ENCODE measurements at places on chromosomes 2 and 18.

DNA sequence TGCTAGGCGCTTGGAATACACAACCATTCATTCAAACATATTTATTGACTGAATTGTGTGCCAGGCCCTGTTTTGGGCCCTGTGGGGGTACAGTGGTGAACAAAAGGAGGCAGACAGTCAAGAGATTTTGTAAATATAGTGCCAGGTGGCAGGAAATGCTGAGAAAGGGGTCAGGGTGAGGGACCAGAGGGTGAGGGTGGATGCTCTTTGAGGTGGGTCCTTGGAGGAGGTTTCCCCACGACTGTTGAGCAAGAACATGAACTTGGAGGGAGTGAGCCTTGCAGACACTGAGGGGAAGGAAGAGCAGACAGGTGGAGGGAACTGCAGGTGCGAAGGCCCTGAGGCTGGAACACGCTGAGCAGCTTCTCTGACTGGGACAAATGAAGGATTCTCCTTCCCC is 40.7 kb downstream of the ODC1 start:
- DNase-seq = no peak

DNA sequence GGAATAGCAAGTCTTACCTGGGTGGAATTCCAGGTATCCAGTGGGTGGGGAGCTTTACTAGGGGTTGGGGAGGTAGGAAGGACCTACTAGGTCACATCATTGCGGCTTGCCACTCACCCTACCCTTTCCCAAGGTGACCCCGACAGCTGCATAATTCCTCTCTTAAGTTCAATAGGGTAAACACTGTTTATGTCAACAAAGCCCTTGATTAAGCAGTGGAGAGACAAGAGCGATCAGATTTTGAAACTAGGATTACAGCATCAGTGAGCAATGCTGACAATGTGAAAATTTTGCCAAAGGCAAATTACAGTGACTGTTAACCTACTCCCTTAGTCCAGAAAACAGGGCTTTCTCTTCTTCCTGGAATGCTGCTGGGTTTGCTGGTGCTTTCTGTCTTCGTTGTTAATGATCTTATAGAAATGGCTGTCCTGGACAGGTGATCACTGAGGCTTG is 14.5 kb downstream of the SLC19A3 start:
- peak; percentile 33 for DNase-seq

DNA sequence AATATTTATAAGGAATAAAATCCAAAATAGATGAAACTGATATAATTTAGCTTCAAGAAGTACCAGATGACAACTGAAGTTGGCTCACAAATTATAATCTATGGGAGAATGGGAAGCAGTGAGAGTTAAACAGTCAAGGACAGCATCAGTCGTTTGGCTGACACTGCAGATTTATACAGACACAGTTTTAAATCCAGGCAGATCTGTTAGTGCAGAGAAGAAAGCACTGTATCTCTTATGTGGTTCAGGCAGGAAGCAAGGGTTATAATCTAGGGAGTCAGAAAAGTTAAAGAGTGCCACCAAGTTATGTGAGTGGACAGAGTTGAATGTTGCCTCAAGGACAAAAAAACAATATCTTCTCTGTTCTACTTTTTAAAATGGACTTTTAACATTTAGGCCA is 880.2 kb downstream of the TSN start:
- no peak for DNase-seq

GRCh38 chr2:42089340-42089925 is 41.6 kb downstream of the PKDCC start:
- peak; percentile 45 for DNase-seq

DNA sequence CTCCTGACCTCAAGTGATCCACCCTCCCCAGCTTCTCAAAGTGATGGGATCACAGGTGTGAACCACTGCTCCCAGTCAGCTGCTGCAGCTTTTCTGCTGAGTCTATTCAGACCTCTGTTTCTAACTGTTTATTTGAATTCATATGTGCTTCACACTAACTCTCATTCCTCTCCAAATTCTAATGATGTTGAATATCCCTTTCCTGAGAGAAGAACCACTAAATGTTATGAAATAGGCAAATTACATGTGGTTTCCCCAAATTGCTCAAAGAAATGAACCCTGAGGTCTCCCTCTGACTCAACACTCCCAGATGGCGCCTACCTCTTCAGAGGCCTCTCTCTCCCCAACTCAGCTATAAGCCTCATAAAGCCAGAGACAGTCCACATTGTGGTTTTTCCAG is 98.6 kb downstream of the IRS1 start:
- no peak for DNase-seq

DNA sequence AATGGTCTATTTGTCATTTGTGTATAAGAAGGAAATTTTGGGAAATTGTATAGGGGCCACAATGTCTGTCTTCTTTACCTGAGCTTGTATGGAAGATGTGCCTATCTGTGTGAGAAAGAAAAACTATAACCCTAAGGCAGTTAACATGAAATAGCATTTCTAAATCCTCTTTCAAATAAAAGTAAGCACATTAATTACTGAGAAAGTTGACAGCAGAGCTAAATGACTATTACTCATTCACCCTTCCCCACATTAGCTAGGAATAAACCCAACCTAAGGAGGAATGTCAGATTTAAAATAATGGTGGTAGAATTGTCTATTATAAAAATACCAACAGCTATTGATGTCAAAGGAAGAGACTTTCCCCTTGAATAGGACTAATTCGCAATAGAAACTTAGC is 56.2 kb downstream of the SLC38A11 start:
- DNase-seq = no peak

- DNase-seq = no peak
Observed at GRCh38 chr18:75252136-75252535, 41.5 kb downstream of the TSHZ1 start.

DNA sequence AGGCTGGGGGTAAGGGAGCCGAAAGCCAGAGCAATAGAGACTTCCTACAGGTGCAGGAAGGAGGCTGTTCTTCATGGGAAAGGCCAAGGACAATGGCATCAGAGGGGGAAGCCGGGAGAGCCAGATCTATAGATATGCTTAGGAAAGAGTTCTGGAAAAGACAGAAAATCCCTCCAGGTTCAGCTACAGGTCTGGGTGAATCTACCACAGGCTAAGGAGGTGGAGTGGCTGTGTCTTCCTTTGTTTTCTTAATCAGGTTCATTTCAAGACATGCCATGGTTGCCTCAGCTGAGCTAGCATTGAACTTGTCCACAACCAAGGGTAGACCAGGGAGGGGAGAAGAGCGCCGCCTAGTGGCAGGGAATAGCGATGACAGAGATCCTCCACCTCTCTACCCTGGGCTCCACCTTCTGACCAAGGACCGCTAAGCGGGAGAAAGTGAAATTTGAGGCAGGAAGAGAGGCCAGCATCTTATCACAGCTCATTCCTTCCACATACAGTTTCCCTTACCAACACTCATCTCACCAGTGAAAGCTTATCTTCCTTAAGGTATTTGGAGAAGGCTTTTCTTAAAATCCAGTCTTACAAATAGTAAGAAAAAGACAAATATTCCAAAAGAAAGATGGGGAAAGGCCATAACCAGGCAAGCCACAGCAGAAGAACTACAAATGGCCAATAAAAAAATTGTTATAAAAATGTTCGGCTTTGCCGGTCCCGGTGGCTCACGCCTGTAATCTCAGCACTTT is 74.2 kb downstream of the VIT start:
- peak; percentile 43 for DNase-seq

GRCh38 chr2:187150670-187151069 is 297.4 kb downstream of the CALCRL start:
- DNase-seq = no peak

DNA sequence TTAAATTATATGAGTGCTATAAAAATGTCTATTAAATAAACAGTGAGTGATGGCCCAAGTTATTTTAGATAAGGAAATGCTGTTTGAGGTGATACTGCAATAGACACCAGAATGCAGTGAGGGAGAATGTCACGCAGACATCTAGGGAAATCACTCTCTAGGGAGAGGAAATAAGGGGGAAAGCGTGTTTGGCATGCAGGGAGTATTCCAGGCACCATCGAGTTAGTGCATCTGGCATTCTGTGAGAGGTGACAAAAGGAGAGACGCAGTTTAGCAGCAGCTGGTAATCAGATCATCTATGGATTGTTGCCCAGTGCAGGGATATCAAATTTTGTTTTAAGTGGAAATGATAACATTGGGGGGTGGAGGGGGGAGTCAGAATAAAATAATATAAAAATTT is 175.4 kb upstream of the NETO1 start:
- DNase-seq = no peak

GRCh38 chr2:125553768-125554167 is 1102.2 kb upstream of the GYPC start:
- DNase-seq = no peak

GRCh38 chr2:99597616-99598015 is 107.8 kb upstream of the REV1 start:
- no peak for DNase-seq

GRCh38 chr2:222311978-222312738 is 13.4 kb upstream of the PAX3 start:
- no peak for DNase-seq

GRCh38 chr2:88082781-88083180 is 15.2 kb downstream of the SMYD1 start:
- no peak for DNase-seq

DNA sequence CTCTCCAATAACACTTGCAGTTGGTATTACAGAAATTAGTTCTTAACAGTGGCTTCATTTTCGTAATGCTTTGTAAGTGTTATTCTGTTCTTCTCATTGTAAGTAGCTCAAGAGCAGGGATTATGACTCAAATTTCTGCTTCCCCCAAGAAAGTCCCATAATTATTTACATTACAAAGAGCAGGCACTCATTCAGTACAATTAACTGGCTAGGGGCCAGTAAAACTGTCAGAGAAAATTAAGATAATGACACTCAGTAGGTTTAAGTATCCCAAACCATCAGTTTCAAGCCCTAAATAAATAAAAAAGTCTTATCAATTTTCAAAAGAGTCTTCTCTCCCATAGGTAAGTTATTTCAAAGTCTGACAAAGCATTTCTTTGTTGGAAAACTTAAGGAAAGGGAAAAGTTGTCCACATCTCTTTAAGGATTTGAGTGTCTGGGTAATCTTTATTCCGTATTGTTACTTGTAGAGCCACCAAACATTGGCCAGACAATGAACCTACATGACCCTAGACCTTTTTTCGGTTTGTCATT is 137.1 kb downstream of the ARHGAP28 start:
- DNase-seq = no peak

GRCh38 chr18:27411013-27411412 is 225.9 kb upstream of the CHST9 start:
- DNase-seq = no peak

DNA sequence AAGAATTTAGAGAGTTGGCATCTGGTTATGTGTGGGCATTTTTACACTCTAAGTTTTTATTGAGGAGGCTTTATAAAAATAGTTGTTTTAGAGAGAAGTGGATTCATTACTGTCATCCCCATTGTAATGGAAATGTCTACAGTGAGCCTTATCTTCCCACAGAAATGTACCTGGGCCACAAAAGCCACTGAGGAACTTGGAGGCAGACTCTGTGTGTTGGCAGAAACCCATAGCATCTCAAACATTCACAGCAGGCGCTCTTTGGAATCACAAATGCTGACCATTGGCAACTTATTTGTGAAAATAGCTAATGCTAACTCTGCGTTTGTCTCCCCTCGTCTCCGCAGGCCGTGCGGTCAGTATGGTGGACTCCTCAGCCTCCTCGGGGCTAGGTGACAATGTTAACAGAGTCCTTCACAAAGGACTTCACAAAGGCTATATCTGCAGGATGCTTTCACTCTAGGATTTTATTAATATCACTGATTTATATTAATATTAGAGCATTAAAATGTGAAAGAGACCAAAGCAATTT is 689.1 kb upstream of the POU3F3 start:
- DNase-seq = no peak

GRCh38 chr2:67790622-67791021 is 272.2 kb downstream of the C1D start:
- no peak for DNase-seq
